ENCODE measurements at places on chromosomes 6 and 20.

GRCh38 chr6:4356899-4357659 is 221.7 kb upstream of the ECI2 start:
- DNase-seq = no peak

DNA sequence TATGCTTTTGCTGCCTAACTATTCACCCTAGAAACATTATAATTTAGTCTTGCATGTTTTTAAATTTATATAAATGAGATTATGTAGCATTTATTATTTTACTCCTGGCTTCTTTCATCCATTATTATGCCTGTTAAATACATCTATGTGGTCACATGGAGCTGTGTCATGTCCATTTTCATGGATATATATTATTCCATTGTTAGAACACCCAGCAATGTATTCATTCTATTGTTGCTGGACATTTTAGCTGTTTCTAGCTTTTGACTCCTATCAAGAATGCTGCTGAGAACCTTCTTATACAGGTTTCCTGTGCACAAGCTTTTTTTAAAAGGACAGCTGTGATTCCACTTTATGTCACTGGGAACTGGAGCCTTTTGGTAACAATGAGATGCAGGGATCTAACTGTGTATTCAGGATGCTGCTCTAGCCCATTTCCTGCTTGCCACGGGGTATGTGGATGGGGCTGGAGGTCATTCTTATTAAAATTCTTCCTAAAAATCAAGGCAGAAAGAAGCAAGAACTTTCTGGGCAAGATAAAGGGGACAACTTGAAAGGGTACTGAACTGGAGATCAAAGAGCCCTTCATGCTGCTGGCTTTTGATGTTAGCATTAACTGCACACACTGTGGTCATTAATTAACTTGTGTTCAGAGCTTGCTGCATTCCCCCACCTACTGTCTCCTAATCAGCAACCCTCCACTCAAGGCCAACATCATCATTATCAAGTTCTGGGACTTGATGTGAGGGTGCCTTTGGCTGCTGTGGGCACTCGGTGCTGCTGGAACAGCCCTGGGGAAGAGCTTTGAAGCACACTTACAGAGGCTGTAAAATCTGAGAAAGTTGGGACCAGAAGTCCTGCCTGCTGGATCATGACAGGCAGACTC is 96.6 kb upstream of the AKIRIN2 start:
- no peak for DNase-seq

DNA sequence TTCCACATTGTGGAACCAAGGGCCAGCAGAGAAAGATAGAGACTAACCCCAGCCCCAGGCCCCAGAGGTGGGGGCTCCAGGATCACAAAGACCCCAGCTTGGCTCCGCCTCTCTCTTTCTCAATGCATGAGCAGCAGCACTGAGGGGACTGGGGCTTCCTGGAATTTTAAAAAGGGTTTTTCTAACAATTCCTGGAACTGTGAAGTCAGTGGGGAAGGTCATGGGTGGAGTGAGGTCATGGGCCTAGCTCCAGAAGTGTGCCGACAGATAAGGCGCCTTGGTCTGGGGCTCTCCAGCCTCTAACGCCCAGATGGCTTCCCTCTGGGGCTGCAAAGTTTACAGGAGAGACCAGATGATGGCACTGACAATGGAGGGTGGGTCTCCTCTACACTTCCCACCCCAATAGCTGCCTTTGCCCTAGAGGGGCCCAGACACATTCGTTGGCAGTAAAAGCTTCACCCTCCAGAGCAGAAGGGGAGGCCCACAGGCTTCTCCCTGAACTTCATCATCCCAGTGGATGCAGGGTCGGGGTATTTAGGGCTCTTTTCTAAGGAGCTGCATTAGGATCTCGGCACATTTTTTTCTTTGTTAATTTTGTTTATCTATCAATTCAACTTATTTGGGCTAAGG is 46.9 kb upstream of the CD93 start:
- DNase-seq = no peak

DNA sequence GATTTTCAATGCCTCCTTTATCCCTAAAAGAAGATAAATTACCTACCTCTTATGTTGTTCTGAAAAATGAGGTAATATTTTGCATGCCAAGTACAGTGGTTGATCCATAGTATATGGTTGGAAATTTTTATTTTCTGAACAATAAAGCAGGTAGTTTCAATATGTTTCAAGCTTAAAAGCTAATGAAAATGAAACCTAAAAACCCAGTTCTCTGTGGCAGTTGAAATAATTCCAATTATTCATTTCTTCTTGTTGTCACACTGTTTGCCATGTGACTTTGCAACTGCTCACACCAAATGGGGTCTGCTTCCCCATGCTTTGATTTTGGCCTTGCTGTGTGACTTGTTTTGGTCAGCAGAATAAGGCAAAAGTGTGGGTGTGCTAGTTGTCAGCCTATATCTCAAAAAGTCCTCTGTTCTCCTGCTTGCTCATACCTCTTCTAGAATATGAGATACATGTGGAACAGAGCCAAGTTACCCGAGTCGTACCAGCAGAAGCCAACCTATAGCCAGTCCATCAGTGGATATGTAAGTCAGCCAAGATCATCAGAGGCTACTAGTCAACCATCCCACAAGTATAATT is 197.2 kb upstream of the THEMIS start:
- peak; percentile 8 for DNase-seq

DNA sequence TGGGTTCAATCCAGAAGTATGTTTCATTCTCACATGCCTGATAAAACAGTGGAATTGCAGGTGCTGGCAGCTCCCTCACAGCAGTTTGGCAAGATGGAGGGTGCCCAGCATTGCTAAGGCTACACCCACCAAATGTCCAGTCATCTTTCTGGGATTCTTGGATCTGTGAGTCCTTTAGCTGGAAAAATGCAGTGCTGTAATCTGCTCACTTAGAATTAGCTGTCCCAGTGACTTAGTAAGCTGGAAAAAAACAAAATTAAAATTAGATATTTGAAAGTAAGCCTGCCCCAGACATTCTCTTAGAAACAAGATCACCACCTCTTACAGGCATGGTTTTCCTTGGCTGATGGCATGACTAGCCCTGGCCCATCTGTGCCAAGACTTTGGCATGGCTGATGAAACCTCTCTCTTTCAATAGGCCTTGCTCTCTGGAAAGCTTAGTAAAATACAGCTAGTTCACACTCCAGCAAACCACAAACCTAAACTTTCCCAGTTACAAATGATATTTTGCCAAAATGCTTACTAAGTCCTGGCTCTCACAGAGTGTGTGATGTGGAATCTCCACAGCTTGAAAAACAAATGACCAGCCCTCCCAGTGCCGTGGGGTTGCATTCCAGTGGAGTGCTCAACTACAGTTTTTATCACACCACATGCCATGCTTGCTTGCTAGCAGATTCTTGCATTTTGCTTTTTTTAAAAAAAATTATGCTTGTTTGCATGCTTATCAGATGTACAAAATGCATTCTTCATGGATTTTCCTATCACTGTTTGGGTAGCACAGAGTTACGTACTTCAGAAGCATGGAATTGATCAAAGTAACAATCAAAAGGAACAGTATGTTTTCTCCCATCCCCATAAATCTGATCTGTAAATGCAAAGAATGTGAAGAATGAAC is 261.5 kb downstream of the EYA4 start:
- DNase-seq = no peak

- no peak for DNase-seq
Observed at GRCh38 chr20:46552460-46553420, 2.3 kb upstream of the OCSTAMP start.

- peak; percentile 55 for DNase-seq
Observed at GRCh38 chr6:137241481-137242038, 22.4 kb upstream of the IFNGR1 start.

DNA sequence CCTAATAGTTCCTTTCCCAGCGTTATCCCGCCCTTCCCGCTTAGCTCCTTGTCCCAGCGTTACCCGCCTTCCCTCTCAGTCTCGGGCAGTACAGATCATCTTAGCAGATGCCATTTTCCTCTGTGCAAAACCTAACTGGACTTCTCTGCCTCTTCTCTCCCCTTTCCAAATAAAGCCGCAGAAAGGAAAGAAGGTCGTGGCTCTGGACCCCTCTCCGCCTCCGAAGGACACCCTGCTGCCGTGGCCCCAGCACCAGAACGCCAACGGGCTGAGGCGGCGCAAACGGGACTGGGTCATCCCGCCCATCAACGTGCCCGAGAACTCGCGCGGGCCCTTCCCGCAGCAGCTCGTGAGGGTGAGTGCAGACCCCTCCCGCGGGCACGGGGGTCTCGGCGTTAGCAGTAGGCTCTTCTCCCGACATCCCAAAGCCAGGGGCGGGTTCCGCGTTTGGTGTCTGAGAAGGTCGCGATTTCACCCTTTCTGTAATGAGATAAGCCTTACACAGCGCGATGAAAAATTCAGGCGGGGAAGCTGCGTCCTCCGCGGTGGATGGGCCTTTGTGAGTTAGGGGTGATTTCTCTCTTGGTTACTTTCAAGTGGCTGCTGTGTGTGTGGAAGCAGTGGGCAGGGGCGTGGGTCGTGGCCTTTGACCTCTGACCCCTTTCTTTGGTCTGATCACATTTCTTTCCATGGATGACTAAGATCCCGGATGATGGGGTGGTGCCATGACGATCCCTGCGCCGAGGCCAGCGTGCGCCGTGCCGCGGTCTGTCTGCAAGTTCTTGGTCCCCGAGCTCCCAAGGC is 292.7 kb downstream of the TAF4 start:
- no peak for DNase-seq

Data from MCF 10A (cell line).